AG09309 (cell line): ENCODE measurements at places on chromosomes 4 and X.
A peak's percentile ranks its signal among the peaks of the same experiment; 100 is the strongest.

DNA sequence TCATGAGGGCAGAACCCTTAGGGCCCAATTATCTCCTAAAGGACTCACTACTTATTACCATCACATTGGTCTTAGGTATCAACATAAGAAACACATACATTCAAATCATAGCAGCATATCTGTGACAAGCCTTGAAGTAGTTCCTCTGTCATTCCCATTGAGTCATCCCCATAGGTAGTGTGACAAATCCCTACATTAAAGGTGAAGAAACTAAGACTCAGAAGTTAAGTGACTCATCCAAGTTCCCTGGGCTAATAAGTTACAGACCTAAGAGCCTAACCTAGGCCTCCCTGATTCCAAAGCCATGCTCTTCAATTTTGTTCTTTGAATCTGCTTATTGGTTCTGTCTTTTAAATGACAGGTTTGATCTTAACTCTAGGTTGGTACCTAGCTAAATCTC is 58.2 kb downstream of the CD38 start:
- DNase-seq = no peak

DNA sequence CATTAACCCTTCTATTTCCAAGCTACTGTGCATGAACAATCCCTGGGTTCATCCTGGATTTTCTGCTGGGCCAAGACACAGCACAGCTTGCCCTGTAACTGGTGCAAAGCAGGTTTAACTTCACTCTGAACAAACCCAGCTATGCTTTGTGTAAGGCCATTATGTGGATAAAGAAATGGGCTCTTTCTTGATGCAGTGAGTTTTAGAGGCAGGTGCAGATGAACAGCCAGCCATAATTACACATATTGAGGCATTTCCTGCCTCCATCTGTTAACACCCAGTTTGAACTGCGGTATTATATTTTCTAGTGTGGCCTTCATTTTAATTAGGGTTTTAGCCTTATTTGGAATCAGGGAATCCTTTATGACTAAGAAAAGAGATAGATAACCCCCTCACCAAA is 68.7 kb upstream of the ARX start:
- DNase-seq = no peak

DNA sequence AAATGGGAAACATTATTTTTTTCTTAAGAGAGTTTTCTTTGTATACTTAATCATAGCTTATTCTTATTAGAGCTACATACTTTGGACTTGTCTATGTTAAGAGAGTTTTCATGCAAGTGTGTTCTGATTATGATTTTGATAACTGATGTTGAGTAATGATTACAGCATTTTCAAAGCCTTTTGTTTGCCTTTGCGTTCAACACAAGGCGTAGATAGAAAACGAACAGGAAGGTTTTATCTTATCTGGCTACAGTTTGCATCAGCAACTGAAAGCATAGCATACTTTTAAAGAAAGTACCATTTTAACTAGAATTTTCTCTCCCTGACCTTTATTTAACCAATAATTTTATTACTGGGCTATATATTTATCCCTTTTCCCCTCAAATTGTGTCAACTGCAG is 51.6 kb upstream of the PDLIM5 start:
- DNase-seq = no peak

GRCh38 chrX:110056419-110056818 is 53.5 kb downstream of the TMEM164 start:
- DNase-seq = no peak

DNA sequence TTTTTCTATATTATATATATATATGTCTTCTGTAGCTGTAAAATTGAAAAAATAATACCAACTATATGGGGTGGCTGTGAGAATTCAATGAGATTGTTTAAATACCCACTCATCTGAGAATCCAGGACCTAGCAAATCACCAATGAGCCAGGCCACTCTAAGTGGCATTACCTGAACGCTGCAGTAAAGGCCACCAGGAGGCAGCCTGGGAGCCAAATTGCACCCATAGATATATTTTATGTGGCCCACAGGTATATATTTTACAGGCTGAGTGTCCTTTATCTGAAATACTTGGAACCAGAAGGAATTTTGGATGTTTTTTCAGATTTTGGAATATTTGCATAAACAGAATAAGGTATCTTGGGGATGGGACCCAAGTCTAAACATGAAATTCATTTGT is 58.2 kb upstream of the C4orf50 start:
- DNase-seq = no peak

DNA sequence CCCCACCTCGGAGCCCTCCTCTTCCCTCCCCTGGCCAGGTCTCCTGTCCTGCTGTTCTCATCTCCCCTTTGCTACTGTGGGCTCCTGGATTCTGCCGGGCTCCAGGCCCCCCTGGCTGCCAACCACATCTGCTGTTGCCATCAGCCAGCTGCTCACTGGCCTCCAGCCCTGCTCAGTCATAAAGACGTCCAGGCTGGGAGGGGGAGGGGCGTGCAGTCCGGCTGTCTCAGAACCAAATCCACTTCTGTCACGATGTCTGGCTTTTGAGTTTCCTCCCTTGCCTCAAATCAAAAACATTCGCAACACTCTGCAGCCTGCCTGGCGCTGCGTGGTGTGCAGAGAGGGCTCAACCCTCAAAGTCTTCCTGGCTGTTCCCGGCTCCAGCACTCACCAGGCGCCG is 7.1 kb downstream of the RASL11B start:
- DNase-seq = no peak

DNA sequence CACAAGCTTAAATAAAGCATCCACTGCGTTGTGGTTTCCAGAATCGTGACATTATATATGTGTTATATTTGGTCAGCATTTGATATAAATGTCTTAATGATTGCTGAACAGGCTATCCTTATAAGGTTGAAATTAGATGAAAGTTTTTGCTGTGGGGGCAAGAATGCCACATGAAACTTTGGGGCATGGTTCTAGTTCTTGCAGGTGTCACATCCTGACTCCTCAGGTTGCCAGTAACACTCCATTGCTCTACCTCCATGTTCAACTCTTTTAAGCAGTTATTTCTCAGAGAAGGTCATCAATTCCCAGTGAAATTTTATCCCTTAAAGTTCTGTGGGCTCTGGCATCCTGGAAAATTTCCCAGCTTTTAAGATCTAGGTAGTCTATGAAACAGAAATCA is 33.7 kb downstream of the NFKB1 start:
- DNase-seq = no peak

- no peak for DNase-seq
These were observed 67.7 kb upstream of the SPANXN2 start for GRCh38 chrX:143788265-143788664.

DNA sequence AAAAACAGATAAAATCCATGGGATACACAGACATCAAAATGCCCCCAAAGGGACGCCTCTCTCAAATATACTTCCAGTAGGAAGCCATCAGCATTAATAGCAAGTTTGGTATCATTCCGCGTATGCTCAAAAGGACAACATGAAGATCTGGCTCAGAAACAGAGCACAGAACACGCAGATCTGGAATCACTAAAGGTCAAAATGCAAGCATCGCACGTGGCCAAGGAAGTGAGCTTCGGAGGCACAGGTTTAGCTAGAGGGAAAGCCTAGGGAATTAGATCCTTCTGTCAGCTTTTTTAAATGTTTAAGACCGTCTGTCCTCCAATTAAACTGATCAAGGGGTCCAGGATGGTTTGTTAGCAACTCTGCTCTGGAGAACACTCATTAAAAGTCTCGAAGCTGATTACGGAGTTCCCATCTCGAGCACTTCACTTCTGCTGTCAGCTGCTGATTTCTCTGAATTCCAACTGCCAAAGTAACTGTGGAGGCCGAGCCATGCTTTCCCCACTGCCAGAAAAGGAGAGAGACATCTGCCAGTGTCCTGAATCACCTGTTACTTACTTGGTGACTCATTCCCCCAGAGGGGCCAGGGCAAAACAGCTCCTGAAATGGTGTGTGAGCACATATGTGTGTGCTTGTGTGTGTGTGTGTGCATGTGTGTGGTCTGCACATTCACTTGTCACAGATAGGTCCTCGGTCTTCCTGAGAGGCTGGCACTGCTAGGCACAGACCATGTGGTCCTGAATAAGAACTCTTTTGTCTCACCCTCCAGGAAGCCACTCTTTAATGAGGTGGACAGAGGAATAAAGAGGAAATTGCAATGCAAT is 177.7 kb upstream of the PPARGC1A start:
- no peak for DNase-seq

GRCh38 chr4:82501154-82501442 is 60.7 kb downstream of the TMEM150C start:
- no peak for DNase-seq

DNA sequence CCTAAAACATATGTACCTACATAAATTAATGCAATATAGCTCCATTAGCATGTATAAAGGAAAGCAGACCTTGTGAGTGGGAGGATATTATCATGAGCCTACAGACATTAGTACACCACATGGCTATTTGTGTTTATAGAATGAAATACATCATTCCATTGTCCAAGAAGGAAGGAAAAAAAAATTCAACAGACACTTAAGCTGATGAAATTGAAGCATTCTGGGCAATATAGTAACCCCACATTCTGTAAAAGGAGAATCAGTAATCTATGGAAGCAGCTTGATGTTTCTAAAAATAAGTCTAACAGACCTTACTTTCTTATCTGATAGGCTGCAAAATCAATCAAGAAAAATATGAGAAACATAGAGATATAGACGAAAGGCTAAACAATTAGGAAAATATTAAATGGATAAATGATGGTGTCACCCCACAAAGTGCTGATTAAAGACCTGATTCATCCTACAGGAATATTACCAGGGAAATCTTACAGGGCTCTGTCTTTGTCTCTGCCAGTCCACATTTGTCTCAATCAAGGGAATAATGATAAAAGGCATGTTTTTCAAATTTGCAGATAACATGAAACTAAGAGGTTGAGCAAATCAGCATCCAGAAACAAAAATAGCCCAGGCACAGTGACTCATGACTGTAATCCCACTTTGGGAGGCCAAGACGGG is 76.8 kb downstream of the COMMD8 start:
- no peak for DNase-seq

DNA sequence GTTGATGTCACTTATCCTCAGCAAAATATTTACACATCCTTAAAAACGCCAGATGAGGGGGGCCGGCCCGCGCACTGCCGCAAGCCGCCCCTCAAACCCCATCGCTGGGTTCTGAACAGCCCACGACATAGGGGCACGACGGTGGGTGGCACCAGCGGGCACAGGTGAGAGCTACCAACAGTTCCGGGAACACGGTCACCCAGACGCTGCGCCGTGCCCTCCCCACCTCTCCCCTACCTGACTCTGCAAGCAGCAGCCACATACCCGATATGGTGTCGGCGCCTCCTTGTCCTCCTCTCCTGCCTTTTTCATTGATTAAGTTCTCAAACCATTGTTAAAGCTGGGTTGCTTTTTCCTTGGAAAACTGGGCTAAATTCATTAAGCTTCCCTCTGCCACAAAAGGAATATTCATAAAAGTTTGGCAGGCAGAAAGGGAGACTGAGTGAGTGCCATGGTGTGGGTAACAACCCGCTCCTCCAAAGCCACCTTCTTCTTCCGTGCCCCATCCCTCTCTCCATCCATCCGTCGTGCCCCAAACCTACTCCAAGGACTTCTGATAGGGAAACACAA is 1.4 kb downstream of the RAI2 start:
- DNase-seq = no peak

DNA sequence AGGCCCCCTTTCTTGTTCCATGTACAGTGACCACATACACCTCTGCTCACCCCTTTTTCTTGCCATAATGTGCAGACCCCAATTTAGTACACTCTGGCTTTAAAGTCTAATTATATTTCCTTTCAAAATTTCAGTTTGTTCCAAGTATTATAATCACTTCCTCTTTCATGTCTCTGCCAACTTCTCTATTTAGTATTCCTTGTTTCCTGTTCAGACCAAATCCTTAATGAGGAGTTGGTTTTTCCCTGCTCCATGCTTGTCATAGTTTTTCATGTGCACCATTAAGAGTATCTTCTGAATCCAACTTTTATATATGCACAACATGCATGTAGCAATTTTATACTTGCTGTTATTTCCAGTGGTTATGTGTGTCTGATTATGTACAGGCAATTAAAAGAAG is 32.3 kb downstream of the USP53 start:
- DNase-seq = no peak

DNA sequence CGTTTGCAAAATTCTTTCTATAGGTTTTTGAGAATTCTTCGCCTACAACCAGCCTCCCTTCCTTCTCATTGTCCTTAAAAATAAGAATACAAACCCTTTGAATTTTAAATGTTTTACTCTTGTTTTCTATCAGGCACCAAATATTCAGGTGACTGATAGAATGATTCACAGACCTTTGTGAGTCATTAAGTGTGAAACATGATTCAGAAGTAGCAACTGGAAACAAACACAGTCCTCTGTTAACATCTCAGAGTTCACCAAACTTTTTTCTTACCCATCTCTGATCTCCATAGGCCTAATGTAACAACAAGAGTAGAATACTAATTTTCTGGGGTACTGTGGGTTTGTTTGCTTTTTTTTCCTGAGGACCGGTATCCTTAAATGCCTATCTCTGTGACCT is 63.4 kb upstream of the MAB21L2 start:
- DNase-seq = no peak

GRCh38 chrX:115713460-115713859 is 152.5 kb downstream of the PLS3 start:
- no peak for DNase-seq

DNA sequence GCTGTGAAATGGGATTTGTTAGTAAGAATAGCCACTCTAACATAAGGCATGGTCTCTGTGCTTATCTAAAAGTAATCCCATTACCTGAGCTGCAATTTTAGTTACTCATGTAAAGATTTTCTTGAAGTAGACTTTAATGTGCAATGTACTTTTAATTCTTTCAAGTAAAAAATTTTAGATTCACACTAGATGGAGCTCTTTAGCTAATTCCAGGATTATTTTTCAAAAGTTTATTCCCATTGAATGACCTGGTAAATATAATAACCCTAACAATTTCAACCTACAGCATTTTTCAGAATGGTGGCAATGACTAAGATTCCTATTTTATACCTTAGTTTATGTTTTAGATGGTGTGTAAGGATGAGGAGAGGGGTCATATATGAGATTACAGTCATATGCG is 18.1 kb downstream of the USP38 start:
- DNase-seq = no peak

DNA sequence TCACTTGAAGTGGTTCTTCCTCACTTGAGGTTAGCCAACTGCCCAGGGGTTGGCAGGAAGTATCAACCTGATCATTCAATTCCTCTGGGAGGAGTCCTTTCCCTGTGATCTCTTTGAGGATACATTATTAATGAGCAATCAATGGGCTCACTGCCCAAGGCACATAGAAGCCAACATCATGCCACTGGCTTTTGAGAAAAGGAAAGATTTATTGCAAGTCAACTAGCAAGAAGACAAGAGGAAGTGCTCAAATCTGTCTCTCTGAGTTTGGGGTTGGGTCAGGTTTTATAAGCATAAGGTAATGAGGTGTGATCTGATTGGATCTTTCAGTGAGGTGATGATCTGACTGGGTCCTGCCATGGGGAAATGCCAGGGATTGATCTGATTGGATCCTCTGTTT is 39.6 kb downstream of the FGFBP1 start:
- no peak for DNase-seq

- DNase-seq = peak; percentile 1
These were observed 202.5 kb upstream of the RPL34 start for GRCh38 chr4:108417923-108418322.

- DNase-seq = no peak
These were observed 50.2 kb upstream of the MAMLD1 start for GRCh38 chrX:150312931-150313330.
